Colonic mucosa (tissue), 4 donors: ENCODE measurements at places on chromosomes 5 and 9. TPM values are rescaled to one million over a fixed set of nuclear protein-coding genes. Genes with fewer than 3 reads are reported as not detected.

DNA sequence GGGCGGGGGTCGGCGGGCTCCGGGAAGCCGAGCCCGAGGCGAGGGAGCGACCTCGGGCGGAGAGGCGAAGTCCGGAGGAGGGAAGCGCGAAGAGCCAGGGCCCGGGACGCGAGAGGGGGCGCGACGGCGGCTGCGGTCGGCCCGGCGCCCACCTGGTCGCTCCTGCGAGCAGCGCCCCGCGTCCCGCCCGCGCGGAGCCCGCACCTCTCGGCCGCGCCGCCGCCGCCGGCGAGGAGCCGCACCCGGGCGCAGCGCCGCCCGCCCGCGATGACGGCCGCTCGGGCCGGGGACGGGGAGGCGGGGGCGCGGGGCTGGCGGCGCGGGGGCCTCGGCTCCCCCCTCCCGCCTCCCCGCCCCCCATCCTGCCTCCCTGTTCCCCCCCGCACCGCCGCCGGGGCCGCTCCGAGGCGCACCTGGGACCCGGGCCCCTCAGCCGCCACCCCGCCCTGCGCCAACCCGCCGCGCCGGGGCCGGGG, 2.6 kb downstream of the NR5A1 start:
- no peak for DNase-seq

DNA sequence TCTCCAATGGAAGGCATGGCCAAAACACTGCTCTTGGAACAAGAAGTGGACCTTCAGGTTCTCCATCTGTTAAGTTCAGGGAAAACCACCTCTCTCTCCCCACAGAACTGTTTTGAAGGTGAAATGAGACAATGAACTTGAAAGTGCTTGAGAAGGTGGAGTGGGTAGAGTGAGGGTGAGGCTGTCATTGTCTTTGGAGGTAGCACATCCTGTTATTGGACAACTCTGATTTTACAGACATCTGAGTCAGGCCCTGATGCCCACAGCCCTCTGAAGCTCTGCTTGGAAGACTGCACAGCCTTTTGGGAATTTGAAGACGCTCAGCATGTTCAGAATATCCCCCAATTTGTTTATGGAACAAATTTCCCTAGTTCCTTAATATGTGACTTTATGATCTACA, 27.6 kb upstream of the TEX48 start:
- DNase-seq, result no peak

DNA sequence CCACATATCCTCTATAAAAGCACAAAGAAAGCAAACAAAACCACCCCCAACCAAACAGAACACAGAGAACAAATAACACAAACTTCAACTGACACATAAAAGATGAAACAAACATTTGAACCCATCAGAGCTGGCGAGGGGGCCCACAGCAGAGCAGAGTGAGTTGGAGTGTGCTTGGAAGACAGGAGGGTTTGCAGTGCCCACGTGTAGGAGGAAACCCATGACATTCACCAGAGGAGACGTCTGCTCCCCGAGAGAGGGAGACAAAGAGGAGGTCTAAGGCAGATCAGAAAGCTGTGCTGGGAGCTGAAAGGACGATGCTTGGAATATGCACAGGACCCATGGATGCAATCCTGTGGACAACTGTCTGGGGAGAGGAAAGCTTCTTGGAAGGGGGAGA, 27.0 kb downstream of the MRPL36 start:
- DNase-seq, result no peak

DNA sequence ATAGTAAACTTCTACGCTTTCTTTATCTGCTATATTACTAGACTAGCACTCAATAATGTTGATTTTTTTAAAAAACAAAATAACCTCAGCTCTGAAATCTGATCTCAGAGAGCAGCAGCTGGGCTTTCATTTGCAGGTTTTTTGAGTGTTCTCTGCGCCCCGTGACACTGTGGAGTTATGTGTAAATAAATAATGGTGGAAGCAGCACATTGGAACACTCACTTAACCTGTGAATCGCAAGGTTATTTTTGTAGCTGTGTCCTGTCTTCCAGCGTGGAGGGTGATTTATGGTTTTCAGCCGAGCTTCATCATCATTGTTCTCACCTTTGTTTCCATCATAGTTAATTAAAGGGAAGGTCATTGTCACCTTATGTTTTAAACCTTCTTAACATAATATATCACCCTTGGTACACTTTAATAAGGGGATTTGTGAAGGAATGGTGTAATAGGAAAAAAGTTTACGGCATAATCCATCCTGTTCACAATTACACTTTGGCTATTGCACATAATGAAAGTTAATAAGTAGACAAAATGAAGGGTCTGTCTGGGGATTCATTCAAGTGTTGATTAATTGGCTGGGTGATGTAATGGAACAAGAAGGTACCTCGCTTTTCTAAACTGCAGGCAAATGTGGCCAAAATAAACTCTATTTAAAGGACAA, 493.3 kb upstream of the ADAMTS16 start:
- DNase-seq, result no peak

SLC26A2 gene
- total RNA-seq, result 770 TPM

GRCh38 chr9:70034271-70034711, 9.4 kb upstream of the MAMDC2 start:
- no peak for DNase-seq

SLC6A7 gene
- 24.9 TPM for total RNA-seq

CFAP157 gene
- total RNA-seq, result 0.12 TPM

CLIC3 gene
- total RNA-seq, result 15.4 TPM

- DNase-seq, result no peak
These were observed 122.5 kb upstream of the ZNF618 start for GRCh38 chr9:113753398-113754119.

- DNase-seq, result no peak
These were observed 3.3 kb downstream of the OR2Y1 start for GRCh38 chr5:180736536-180736935.
